ENCODE measurements at places on chromosomes 4 and X.

DNA sequence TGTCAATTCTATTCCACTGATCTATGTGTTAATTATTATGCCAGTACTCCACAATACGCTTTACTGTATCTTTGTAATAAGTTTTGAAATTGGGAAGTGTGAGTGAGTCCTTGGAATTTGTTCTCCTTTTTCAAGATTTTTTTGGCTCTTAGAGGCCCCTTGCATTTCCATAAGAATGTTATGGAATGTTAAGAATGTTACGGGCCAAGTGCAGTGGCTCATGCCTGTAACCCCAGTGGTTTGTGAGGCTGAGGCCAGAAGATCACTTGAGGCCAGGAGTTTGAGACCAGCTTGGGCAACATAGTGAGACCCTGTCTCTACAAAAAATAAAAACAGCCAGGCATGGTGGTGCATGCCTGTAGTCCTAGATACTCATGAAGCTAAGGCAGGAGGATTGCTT, 167.6 kb upstream of the CXorf66 start:
- no peak for DNase-seq

GRCh38 chr4:56078866-56079265, 130.1 kb downstream of the CEP135 start:
- no peak for DNase-seq

GRCh38 chrX:721354-721753, 90.8 kb downstream of the SHOX start:
- DNase-seq = no peak

GRCh38 chr4:88857588-88857987, 160.0 kb upstream of the NAP1L5 start:
- no peak for DNase-seq

- no peak for DNase-seq
Observed at GRCh38 chr4:186557061-186557460, 1.7 kb upstream of the MTNR1A start.

DNA sequence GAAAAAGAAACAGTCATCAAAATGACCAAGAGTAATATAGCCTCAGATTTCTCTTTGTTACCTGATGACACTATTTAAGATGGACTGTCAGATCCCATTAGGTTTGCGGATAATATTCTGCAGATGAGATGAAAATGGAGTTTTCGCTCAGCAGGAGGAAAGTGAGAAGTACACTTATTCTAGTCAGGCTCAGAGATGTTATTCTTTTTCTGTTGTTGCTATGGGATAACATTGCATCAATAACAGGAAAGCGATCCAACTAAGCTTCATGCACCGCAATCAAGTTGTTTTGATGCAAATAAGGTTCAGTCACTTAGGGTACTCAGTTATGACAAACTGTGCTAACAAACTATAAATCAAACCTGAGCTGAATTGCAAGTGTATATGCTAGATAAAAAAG, 415.0 kb downstream of the CCSER1 start:
- DNase-seq = no peak

GRCh38 chr4:3767570-3768288, 1.5 kb downstream of the ADRA2C start:
- no peak for DNase-seq

DNA sequence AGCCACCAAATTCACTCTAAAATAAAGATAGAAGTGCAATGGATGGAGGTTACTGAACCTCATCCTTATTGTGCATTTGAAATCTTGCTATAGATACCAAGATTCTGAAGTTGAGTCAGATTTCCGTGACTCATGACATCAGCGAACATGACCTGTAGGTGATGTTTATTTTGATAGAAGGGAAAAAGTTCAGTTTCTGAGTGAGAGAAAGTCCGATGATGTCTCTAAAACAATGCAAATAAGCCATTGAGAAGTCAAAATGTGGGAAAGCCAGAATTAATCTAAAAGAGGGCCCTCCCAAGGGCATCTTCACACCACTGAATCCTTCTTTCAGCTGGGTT, 20.0 kb downstream of the PHOX2B start:
- no peak for DNase-seq

- DNase-seq = peak; percentile 33
Observed at GRCh38 chr4:47031751-47032404, 511 bp downstream of the GABRB1 start.

GRCh38 chr4:87058356-87059073, 123.7 kb downstream of the AFF1 start:
- no peak for DNase-seq

DNA sequence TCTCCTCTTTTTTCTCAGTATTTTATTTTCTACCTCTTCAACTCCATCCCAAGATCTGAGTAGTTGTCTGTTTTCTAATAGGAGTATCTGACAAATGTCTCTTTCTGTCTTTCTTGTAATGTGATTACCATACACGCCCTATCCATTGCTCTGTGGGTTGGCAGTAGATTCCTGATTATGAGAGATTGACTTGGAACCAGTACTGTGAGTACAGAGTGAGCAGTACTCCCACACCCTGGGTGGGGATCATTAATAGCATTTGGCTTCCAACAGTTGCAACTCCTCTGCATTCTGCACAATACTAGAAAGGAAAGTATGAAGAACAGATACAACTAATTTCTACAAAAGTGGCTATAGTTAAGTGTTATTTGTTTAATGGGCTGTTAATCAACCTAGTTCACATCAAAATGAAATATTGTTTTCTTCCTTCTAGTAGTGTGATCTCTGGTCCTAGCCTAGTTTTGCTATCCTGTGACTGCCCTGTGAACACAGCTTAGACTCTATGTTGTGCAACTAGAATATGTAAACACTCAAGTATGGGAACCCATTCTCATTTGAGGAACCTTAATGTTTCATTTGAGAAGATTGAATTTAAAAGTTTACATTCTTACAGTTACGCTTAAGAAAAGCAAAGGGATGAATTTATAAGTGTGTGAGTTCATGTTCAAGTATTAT, 112.9 kb downstream of the PTPN13 start:
- no peak for DNase-seq

GRCh38 chrX:97938706-97939105, 1055.0 kb downstream of the RPA4 start:
- DNase-seq = no peak

- no peak for DNase-seq
Observed at GRCh38 chrX:112577146-112577545, 102.6 kb downstream of the LHFPL1 start.

GRCh38 chr4:55947912-55948725, 626 bp upstream of the CEP135 start:
- peak; percentile 54 for DNase-seq

- no peak for DNase-seq
Observed at GRCh38 chrX:112774651-112775293, 65.9 kb downstream of the AMOT start.

GRCh38 chrX:41047878-41048534, 37.2 kb upstream of the USP9X start:
- no peak for DNase-seq

- no peak for DNase-seq
Observed at GRCh38 chr4:151933122-151933827, 172.5 kb upstream of the GATB start.

GRCh38 chr4:142818031-142818430, 28.1 kb downstream of the INPP4B start:
- no peak for DNase-seq

- DNase-seq = peak; percentile 41
Observed at GRCh38 chr4:121706595-121707021, 9.8 kb upstream of the ANXA5 start.

DNA sequence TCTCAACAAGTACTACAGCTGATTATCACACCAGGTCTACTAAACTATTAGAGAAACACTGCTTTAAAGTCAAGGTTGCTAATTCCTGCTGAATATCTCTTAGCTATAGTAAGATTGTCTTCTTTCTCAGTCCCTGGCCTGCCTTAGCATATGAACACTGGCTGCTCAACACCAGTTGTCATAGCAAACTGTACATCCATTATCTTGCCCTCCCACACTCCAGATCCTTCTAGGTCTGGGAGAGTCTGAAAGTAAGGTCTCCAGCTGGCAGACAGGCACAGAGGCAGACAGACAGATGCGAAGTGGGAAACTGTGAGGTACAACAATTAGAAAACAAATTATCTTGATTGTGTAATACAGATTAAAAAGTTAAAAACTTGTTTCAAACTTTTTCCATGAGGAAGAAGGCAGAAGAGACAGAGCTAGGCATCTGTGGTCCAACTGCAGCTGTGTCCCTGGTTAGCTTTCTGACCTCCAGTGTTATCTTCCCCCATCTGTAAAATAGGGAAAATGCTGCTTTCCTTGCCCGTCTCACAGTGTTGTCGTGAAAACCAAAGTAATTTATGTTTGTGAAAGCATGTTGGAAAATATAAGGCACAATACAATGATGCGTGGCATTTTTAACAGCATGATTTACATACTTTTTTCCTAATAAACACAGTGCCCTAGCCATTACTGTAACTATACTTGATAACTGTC, 133.8 kb downstream of the KLHL13 start:
- no peak for DNase-seq

- DNase-seq = no peak
Observed at GRCh38 chr4:87053802-87054767, 119.3 kb downstream of the AFF1 start.

GRCh38 chrX:38939067-38939466, 137.8 kb downstream of the MID1IP1 start:
- no peak for DNase-seq

DNA sequence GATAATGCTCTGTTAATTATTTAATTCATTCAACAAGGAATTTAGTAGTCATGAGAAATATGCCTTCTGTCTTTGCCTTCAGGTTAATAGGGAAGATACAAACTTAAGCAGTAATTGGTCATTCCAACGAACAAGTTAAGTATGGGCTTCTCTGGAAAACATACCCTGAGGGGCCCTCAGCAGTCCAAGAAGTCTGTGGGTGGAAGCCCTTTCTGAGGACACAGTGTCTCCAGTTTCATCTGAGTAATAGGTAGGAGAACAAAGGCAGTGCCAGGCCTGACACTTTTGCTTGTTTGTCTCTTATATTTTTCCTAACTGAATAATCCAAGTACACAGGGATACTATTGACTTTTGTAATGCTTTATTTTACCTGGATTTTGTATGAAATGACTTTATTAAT, 262.5 kb downstream of the FBXW7 start:
- no peak for DNase-seq

- no peak for DNase-seq
Observed at GRCh38 chrX:10352536-10352935, 195.8 kb downstream of the CLCN4 start.

DNA sequence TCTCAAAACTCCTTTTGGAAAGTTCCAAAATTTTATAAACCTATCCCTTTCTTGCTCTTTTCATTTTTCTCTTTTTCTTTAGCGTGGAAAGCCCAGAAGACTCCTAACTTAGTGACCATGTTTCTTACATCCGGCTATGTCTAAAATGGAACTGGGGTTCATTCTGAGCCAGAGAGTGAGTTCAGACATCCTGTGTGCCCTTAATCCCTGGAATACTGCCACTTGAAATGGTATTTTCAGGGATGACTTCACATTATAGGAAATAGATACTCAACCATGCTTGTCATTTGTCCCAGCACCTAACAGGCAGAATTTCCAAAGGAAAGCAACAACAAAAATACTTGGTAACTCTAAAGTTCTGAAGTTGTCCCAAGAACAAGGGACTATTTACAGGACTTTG, 379.6 kb downstream of the ARHGAP24 start:
- DNase-seq = no peak

- no peak for DNase-seq
Observed at GRCh38 chr4:40231316-40231863, 34.6 kb downstream of the RHOH start.

DNA sequence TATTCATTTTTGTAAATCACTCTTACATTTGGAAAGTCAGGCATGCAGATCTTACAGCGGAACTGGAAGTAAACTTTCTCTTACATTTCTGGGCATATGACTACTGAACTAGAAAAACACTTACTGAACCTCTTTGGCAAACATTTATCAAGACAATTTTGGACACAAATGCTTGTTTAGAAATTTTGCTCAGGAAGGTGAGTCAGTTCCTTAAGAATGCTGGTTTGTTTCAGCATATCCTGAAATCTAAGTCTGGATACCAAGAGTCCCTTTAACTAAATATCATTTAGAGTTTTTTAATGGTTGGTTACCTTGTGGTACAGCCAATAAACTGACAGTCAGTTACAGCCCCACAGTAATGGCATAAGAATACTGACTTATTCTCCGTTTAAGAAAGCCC, 15.0 kb downstream of the SHISA3 start:
- no peak for DNase-seq

DNA sequence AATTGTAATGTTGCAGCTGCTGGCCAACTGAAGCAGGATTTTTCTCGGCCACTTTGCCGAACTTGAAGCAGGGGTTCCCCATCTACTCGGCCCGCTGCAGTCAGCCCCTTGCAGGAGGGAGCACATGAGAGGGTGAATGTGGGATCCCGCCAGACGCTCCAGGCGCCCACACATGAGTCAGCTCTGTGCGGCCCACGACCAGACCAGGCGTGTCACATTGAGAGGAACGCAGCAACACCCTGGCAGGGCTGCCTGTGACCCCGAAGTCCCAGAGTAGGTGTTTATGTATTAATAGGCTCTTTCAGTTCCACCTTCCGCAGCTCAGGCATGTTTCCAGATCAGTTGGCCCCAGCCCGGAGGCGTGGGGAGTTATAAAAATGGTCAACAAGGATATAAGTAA, 344.7 kb upstream of the PABPC4L start:
- DNase-seq = no peak

DNA sequence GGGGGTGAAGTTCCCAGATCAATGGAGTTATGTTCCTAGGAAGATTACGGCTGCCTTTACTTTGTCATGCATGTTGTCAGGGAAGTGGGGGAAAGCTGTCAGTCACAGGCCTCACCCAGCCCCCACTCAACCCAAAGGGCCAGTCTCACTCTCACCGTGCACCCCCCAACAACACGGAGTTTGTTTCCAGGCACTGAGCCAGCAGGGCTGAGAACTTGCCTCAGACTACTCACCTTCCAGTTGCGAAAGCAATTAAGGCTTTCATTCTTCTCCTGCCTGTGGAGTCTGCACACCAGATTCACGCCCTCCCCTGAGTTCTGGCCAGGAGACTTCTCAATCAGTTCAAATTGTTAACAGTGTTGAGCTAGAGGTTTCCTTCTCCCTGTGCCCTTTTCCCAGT, 114.3 kb downstream of the SH3BGRL start:
- no peak for DNase-seq

DNA sequence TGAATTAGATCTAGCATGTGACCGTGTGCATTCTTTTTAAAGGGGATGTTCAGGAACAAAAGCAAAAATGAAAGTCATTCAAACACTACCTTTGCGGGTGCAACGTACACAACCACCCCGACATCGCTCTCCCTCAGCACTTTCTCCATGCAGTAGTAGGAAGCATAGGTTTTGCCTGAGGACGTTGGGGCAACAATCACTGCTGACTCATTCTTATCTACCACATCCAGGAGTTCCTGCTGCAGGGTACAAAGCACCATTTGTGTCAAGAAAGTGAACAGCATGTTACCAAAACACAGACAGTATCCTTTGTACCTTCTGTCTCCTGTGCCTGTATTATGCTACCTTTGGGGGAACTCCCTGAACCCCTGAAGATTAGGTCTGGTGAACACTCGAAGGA, 58.6 kb downstream of the DDX60L start:
- DNase-seq = peak; percentile 34

DNA sequence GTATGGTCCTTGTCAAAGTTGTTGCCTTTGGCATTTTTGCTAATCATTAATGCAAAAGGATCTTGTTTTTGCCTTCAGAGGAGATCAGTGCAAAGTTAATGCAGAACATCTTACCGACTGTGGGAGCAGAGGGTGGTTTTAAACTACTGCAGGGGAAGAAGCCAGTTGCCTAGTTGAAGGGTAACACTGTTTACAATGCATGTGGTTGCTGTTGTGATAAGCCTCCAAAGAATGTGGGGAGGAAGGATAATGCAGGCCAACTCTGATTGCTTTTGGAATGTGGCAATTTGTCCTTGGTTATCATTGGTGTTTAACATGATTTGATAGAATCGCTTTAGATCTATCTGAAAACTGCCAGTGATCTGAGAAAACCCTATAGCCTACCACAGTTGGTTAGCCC, 204.3 kb upstream of the TLL1 start:
- no peak for DNase-seq

All from activated naive CD4-positive, alpha-beta T cell treated with anti-CD3 and anti-CD28 coated beads, Interleukin-2, amount 10 ng/mL, durations not matched to agents 7 days and 5 days (primary cell).